CD4-positive, alpha-beta T cell treated with Interleukin-15 for 1 hour (primary cell): ENCODE measurements at places on chromosomes 12 and 14.

GRCh38 chr14:75445963-75446362, 18.1 kb downstream of the JDP2 start:
- no peak for DNase-seq

DNA sequence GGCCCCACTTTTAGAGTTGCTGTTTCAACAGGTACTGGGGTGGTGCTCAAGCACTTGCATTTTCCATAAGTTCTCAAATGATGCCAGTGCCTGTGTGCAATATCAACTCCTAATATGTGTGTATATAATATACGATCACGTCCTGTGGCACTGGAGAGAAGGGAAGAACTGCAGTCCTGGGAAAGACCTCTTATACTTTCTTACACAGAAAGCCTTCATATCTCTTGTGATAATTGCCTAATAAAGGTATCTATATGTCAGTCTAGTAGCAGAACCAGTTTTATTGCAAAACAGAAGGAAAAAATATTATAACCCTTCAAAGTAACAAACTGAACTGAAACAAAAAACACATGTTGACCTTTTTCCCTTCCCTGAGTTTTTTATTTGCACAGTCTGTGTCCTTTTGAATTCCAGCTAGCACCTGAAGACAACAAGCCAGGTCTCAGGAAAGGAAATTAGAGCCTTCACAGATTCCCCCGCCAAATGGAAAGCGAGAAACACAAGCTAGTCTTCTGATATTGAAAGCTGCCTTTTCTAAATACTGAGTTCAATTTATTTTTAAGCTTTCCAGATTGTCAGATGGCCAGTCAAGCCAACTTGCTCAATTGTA, 44.4 kb downstream of the IGF1 start:
- DNase-seq, result no peak

DNA sequence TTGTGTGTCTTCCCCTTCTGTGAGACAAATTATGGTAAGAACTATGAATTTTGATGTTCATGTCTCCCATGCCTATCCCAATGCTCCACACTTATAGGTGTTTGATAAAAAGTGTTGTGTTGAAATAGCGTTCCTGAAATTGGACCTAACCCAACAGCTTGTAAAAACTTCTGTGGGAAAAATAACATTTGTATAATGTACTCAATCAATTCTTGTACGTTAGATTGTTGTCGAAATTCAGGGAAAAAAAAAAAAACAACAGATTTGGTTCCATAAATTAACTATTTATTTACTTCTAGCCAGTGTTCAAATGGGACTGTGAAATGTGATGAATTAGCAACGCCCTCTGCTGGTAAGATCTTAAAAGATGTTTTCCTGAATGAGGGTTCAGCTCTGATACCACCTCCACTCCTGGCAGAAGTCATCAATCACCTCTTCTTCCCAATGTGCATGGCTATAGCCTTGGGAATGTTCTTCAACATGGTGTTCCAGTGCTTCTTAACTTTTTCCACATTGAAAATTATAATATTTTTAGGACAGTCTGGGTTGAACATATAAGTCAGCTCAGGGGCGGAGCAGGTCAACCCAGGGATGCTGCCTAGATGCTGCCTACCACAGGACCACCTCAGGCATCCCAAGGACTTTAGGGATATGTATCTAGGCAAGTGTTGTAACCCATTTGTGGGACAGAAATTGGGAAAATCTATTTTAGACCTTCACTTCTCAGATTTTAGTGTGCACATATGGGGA, 170.6 kb downstream of the OTOGL start:
- no peak for DNase-seq

- no peak for DNase-seq
These were observed 42.7 kb upstream of the DCN start for GRCh38 chr12:91225316-91225715.
